ENCODE measurements at places on chromosomes 16 and 17. TPM values are rescaled to one million over a fixed set of nuclear protein-coding genes. Genes with fewer than 3 reads are reported as not detected.

DNA sequence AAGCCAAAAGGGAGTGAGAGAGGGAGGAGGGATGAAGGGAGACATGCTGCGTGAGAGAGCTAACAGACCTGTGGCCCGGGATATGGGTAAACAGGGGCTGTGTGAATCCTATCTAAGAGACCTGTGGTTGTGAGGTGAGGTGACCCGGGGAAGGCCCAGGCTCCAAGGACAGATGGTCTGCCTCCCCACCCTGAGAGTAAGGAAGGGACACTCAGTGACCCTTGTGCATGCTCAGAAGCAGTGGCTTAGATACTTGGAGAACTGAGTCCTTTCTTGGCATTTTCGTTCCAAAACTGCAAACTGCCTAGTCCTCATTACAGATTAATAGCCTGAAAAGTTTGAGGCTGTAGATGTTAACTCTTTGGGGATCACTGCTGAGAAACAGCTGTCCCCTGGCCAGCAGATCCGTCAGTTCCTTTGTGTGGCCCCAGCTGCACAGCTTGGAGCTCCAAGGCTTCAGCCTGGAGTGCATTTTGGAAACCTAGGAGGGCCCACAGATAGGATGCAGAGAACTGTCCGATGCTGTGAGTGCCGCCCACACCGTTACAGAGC is 121.6 kb downstream of the SMG6 start:
- no peak for DNase-seq

GRCh38 chr17:10875430-10875851 is 37.6 kb upstream of the PIRT start:
- no peak for DNase-seq

Gene SPG7
- total RNA-seq: 210 TPM

Gene CNEP1R1
- 21.1 TPM for total RNA-seq

Gene ZNF319
- 11.3 TPM for total RNA-seq

Measured in glomerular endothelial cell (primary cell).